ENCODE measurements at places on chromosomes 4 and X.

GRCh38 chr4:25062098-25062497, 31.4 kb upstream of the LGI2 start:
- DNase-seq, result no peak

GRCh38 chr4:24930151-24930550, 17.3 kb upstream of the CCDC149 start:
- no peak for DNase-seq

DNA sequence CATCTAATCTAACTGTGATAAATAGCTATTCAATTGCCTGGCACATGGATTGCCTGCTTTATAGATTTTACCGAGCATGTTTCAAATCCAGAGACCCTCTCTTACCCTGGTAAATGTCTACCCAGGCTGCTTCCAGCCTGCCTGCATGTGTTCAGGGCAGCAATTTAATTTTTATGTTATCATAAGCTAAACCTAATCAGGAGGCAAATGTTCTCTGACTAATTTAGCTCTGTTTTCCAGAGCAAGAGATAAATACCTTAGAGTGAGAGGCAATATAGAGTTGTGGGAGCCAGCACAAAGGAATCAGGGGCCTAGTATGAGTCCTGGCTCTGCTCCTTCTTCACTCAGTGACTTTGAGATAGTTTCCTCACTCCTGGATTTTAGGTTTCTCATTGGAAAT, 37.7 kb downstream of the PARM1 start:
- DNase-seq, result no peak

DNA sequence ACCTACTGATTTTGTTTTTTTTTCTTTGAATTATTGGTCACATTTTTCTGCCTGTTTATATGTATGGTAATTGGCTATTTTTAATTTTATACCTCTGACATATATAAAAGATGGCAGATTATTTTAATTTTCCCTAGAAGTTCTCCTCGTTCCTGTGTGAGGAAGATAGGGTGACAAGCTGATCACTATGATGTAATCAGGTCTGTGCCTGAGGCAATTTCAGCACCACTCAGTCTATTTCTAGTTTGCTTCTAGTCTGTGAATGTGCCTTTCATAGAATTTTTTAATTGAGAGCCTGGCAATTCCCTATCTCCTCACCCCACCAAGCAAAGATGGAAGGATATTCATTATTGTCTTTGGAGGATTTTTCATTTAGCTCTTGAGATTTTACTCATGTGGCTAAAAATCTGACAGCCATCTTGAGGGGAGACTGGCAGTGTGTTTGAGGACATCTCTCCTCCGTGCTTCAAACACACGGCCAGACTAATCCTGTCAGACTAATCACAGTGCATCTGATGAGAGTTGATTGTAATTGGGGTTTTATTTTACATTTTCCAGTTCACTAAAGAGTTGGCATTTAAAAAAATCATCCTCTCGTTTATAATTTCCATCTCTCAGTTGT, 500.3 kb downstream of the TRIML1 start:
- peak; percentile 43 for DNase-seq

GRCh38 chr4:174521800-174522182, 497 bp downstream of the HPGD start:
- peak; percentile 21 for DNase-seq

- DNase-seq, result no peak
Measured at GRCh38 chrX:21398426-21398825, 24.2 kb downstream of the CNKSR2 start.

DNA sequence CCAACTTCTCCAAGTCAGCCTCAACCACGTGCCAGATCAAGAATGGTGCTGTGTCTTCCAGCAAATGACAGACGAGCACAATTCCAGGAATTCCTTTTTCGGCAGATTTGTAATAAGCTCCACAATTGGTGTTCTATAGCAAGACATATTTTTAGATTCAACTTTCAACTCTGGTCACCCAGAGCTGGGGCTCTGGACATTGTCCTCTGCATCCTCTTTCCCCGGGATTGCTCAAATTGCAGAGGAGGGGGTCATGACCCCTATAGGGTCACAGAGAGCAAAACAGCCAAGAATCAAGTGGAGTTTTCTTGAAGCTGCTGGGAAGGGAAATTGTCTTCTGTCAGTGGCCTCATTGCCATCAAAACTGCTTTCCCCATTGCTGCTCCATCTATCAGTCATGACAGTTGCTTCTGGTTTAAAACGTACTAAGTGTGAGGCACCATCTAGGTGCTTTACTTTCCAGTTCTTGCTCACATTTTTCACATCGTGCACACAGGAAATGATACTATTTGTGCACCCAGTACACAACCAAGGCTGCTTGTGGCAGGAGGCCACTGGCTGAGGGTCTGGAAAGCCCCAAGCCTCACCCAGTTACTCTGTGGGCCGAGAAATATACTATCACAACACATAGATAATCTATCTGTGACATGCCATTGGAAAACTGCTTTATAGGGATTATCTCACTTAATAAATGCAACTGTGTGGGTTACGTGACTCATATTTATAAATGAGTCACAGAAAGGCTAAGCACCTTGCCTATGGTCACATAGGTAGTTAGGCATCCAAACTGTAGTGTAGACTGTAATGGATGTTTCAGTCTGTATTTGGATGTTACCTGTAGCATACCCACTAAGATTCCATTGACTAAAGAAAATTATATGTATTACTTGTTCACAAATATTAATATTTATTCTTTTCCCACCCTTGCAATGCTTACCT, 91.7 kb upstream of the PHOX2B start:
- no peak for DNase-seq

Data from SK-MEL-5 (cell line).